ENCODE measurements at places on chromosomes 3 and 15.

DNA sequence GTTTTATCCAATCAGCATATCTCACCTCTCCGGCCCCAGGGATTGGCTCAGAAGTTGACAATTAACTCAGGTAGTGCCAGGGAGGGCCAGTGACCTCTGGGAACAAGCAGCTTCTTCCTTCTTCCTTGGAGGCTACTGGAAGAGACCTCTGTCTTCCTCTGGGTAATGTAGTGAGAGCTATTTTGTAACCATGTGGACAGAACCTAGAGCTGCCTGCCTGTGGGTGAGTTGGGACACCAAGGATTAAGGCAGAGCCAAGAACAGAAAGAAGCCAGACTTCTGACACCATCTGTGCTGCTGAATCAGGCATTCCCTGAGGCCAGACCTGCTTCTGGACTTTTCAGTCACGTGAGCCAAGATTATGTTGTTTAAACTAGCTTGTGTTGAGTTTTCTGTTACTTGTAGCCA lies 5.9 kb upstream of the NDUFAF1 start:
- no peak for DNase-seq

DNA sequence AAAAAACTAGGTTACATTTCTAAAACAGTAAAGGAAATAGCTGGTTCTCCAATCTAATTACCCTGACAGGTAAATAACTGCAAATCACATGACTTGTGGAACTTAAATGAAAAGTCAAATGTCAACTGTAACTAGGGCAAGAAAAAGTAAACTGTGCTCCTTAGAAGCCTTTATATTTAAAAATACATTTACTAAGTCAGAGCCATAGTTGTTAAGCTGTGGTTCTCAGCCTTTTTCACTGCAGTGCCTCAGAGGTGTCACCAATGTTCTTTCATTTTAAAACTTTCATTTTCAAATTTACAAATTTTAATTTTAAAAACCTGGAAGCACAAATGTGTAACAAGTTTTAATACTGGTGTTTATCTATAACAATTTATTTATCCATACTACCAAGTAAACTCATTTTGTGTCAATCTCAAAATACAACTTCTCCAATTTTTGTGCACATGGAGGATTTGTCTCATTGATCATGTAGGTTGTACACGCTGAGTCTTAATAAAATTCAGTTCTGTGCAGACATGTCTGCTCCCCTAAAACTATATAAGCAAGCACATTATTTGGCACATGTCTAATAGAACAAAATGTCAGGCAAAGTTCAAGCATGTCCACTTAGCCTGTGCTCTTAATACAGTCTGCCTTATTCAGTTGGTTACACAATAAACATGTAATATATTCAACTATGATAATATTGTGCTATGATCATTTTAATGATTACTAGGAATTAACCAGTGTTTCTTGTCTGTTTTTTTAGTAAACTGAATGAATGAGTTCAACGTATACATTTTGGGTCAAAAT lies 70.4 kb downstream of the DLG1 start:
- DNase-seq: no peak

DNA sequence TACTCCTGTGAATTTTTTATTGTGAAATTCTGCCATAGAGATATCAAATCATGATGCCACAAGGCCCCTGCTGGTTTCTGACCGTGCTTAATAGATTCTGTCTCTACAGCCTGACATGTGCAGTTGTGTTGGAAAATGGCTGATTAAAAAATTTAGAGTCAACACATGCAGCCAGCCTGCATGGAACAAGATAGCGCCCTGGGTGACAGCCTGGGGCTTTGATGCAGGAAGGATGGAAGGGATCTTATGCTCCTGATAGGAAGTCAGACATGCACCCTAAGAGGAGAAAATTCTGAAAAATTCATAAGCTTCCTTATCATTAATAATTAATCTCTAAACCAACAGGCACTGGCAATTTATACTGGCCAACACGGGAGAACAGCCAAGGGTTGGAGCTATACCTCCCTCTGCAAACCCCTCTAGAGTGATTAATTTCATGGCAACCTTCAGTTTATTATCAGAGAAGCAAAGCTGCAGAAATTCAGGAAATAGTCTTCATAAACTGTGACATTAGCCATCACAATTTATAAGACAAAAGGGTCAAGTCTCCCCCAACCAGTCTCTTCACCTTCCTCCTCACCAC lies 198.4 kb downstream of the CADPS start:
- DNase-seq: no peak

DNA sequence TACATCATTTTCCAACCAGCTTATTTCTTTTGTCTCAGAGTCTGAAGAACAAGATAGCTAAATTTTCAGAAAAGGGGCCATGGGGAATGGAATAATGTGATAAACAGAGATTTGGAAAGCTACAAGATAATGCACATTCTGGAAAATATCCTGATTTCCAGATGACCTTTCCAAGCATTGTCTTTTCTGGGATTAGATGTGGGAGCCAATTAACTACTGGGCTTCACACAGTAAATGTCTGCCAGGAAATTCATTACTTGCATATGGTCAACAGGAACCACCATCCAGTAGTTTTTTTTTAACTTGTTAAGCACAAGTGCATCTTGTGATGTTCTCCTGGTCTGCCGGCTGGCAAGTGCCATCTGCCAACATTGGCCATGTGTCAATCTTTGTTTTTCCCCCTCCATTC lies 131.1 kb upstream of the BFSP2 start:
- no peak for DNase-seq

DNA sequence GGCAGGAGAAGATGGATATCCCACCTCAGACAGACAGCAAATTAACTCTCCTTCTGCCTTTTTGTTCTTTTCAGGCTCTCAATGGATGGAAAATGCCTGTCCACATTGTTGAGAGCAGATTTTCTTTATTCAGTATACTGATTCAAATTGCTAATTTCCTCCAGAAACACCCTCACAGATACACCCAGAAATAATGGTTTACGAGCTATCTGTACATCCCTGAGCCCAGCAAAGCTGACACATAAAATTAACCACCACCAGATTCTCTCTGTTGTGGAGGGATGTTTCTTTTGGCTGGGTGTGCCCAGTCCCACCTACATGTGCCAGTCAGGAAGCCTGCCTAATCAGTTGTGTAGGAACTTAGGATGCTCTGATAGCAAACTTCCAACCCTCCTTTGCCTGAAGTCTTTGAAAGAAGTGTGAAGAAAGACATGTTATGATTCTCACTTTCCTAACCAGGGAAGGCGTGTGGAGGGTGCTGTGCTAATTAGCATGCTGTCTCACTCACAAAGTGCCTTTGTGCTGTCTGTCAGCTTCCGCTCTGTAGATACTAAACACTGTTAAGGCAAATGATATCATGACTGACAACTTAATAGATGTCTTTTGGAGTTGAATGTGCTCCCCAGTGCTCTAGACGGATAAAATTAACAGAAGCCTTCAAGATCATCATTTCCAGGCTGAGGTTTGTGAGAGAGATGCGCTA lies 208.5 kb downstream of the CLSTN2 start:
- no peak for DNase-seq

DNA sequence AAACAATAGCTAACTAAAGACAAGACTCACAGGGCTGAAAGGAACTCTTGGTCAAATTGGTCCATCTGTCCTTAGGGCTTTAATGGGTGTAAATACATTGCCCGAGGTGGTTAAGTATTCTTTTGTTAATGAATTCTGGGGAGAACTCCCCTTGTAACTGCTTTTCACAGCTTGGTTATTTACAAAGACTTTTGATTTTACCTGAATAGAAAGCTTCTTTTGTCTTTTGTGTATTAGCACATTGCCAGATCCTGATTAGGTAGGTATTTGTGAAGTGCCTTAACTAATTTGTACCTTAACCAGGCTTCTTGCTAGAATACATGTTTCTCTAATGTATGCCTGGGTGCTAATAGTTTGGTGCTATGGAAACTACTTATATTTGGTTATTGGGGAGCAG lies 14.0 kb downstream of the CHD2 start:
- no peak for DNase-seq

DNA sequence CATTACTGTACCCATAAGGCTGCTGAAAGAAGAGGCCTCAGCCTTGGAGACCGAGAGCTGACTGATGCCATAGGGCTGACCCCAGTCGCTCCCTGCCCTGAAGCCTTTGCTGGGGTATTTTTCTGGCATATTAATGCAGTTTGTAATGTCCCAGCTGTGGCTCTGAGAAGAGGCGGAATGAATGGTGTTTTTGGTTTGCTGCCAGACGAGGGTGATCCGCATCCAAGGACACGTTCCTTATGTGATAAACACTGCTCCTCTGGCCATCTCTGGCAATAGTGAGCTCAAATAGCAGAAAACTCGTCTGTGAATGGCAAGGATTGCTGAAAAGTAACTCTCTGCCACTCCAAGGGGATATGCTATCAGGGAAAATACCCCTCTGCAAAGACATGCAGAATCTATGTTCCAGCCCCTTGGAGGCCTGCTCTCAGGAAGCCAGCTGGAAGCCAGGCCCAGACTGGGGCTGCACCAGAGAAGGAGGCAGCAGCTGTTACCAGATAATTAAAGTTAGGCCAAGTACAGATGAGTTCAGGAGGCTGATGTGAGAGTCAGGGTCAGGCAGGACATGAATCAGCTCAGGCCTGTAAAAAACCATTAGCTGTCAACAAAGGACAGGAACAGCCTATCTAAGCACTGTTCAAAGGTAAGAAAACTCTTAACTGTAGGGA lies 28.9 kb upstream of the KLHL6 start:
- no peak for DNase-seq

GRCh38 chr15:32778391-32779176 lies 60.8 kb downstream of the GREM1 start:
- no peak for DNase-seq

DNA sequence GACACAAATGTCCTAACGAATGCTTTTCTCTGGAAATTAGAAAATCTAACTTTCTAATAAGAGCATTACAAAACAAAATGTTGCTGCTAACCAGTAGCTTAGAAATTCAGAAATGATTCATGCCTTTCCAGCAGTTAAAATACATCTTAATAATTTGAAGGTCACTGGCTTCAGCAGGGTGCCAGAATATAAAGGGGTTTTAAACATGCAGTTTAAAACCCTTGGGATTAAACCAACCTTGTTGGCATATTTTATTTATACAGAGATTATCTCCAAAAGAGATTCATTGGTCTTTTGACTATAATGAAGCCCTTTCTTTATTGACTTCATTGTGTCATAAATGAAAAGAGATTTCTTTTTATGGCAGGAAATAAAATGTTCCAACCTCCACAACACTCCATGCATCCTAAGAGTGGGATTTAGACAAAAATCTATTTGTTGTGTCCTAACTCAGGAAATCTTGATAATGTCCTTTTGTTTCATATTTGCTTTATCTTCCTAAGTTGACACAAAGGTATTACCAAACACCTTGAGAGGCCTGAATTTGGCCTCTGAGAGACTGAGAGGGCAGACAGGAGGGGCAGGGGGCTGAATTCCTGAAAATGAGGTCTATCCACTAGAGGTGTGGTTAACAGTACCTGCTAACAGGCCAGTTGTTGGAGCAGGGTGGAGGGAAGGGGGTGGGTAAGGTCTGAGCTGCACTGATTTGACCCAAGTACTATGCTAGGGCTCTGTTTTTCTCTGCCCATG lies 124.4 kb downstream of the FEZF2 start:
- no peak for DNase-seq

GRCh38 chr15:48282216-48282615 lies 49.0 kb upstream of the DUT start:
- DNase-seq: no peak

DNA sequence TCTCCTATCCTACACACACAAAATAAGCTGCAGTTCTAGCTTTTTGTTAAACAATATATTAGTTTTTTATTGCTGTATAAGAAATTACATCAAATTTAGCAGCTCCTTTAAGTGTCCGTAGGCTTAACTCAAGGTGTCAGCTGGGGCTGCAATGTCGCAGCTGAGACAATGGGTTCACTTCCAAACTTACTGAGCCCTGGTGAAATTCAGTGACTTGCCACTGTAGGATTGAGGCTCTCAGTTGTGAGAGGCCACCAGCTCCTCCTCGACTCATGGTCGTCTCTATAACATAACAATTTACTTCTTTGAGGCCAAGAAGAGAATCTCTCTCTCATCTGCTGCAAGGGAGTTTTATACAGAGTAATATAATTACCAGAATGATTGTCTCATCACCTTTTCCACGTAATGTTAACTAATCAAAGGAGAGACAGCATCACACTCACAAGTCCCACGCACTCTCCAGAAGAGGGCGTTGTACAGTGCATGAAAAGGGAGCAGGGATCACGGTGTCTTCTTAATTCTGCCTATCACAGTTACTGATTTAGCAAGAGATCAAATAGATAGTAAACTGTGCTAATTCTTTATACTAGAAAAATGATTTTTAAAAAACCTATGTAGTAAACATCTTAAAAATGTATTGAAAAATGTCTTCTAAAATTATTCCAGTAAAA lies 735.6 kb upstream of the GBE1 start:
- DNase-seq: no peak

DNA sequence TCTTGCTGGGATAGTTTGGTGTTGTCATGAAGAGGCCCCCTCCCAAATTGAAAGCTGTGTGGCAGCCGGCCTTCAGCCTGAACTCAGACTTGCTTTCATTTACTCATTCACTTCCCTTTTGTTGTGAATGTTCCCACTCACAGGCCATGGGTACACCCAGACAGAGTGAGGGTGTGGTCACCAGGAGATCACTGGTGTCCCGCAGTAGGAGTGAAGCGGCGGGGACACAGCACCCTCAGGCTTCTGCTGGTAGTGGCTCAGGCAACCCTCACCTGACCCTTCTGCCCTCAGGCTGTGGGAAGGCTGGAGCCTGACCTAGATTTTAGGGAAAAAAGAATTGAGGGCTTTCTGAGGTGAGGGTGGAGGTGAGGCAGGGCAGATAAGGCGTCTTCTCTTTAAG lies 244.4 kb downstream of the SOX2 start:
- no peak for DNase-seq

DNA sequence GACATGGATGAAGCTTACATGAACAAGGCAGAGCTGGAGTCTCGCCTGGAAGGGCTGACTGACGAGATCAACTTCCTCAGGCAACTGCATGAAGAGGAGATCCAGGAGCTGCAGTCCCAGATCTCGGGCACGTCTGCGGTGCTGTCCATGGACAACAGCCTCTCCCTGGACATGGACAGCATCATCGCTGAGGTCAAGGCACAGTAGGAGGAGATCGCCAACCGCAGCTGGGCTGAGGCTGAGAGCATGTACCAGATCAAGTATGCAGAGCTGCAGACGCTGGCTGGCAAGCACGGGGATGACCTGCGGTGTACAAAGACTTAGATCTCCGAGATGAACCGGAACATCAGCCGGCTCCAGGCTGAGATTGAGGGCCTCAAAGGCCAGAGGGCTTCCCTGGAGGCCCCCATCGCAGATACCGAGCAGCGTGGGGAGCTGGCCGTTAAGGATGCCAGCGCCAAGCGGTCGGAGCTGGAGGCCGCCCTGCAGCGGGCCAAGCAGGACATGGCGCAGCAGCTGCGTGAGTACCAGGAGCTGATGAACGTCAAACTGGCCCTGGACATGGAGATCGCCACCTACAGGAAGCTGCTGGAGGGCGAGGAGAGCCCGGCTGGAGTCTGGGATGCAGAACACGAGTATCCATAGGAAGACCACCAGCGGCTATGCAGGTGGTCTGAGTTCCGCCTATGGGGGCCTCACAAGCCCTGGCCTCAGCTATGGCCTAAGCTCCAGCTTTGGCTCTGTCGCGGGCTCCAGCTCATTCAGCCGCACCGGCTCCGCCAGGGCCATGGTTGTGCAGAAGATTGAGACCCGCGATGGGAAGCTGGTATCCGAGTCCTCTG lies 77.6 kb downstream of the CLDN11 start:
- DNase-seq: no peak
